Renal pelvis (tissue), 12 donors: ENCODE measurements at places on chromosomes 5 and 9.

GRCh38 chr9:73437758-73438157 is 286.1 kb downstream of the ANXA1 start:
- no peak for DNase-seq

DNA sequence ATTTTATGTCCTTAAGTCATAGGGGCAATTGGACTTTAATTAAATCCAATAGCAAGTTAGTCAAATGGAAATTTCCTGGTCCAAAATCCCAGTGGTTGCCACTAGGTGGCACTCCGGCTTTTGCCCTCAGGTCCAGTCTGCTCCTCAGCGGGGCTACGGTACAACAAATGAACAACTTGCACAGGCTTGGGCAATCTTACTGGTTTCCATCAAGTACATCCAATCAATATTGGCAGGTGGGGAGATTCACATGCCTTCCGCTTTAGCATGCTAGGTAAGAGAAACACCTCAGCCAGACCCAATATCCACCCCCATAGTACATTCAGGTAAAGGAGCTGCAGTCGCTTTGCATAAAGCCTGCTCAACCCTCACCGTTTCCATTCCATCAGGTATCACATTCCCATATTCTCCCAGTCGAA is 6.3 kb upstream of the MXD3 start:
- no peak for DNase-seq

- DNase-seq = no peak
Observed at GRCh38 chr9:94768766-94769165, 42.3 kb downstream of the AOPEP start.

- no peak for DNase-seq
Observed at GRCh38 chr5:176854164-176854563, 43.8 kb downstream of the UNC5A start.

DNA sequence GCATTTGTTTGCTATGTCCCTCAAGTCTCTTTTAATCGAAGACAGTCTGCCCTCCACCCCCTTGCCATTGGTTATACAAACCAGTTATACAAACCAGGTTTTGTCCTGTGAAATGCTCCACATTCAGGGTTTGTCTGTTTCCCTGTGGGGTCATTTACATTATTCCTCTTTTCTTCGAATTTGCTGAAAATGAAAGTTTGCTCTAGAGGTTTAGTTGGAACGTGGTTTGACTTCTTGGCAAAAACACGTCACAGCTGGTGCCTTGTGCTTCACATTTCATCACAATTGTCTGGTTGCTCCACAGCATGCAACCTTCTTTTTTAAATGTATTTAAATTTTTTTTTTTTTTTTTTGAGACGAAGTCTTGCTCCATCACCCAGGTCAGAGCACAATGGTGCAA is 4.2 kb upstream of the HAVCR2 start:
- DNase-seq = no peak

DNA sequence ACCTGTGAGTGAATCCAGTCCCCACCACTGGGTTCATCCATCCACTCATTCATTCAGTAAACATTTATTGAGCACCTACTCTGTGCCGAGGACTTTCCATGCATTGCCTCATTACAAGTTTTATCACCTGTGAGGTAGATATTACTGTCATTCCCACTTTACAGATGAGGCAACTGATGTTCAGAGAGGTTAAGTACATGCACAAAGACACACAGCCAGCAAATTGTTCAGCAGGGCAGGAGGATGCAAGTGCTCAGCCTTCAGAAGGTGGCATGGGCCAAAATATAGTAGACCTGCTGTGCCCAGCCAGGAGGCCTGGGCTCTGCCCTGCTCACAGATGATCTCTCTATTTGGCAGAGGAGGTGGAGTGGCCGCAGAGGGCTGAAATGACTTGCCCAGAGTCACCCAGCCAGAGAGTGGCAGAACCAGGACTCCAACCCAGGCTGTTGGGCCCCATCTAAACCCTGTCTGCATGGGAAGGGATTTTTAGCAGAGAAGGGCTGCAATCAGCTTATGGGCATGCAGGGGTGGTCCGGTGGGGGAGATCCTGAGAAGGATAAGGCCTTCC is 7.6 kb upstream of the NEURL1B start:
- DNase-seq = no peak

DNA sequence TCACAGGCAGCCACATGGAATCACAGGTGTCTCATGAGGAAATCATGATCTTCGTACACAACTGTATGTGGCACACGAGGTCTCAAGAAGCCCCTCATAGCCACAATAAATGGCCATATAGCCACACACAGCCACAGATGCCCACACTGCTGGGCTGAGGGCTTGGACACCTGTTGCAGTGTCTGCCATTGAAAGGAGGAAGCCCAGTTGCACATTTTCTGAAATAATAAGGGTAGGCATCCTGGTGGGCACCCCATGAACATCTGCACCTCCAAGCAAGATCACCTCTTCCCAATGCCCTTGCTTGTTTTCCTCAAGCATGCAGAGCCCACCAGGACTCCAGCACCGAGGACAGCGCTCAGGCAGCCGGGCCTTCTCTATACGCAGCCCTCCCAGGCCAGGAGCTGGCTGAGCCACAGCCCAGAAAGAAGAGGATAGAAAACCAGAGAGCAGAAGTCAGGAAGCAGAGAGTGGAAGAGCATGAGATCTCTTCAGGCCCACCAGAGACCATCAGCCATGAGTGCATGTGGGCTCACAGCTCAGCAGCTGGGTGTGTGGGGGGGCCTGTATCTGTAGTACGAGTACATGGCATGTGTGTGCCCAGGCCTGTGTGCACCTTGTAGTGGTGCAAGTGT is 1.0 kb upstream of the ACSL6 start:
- peak; percentile 84 for DNase-seq

DNA sequence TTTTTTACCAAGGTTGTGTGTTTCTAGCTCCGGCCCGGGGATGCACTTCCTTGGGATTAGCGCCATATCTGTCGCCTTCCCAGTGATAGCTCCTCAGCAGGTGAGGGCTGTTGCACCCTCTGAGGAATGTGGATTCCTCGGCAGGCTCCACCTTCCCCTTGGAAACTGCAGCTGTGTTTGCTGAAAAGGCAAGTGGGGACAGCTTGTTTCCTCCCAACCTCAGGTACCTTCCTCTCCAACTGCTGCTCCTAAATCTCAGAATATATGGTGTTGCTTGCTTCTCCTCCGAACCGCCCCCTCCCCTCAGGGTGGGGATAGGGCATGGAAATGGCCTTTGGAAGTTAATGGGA is 1.3 kb downstream of the SLC1A1 start:
- DNase-seq = peak; percentile 10

DNA sequence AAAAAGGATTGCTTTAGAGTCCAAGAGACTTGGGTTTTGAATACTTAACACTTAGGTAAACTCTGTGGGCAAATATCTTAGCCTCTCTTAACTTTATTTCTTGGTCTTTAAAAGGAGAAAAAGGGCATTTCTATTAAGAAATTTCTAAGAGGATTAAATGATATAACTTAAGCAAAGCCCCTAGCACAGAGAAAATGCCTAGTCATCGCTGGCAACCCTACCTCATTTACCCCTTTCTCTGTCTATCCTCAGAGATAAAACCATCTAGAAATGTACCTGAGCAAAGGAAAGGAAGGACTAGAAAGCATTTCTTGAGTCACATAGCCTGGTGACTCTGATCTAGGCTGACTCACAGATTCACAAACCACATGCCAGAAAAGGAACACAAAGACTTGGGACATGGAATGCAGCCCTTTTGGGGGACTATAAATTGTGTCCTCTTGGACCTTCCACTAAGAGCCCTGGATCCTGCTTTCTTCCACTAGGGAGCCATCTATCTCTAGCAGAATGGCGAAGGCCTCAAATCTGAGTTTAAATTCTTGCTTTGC is 120.6 kb downstream of the FOXD1 start:
- DNase-seq = no peak

GRCh38 chr9:89975630-89976029 is 370.8 kb downstream of the GADD45G start:
- no peak for DNase-seq

DNA sequence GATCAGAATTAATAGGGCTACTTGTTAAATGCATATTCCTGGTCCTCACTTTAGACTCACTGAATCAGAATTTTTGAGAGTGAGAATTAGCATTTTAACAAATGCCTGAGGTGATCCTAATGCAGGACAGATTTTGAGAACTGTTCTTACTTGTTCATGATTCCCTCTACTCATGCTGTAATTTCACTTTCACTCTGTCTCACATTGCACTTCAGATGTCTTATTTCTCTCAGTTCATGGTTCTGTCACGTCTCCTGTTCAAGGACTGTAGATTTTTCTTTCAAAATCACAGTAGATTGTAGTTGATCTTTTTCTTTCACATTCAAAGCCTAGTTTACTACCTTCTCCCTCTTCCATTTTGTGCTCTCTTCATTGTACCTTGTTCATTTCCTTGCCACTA is 54.3 kb downstream of the ADGRV1 start:
- no peak for DNase-seq

DNA sequence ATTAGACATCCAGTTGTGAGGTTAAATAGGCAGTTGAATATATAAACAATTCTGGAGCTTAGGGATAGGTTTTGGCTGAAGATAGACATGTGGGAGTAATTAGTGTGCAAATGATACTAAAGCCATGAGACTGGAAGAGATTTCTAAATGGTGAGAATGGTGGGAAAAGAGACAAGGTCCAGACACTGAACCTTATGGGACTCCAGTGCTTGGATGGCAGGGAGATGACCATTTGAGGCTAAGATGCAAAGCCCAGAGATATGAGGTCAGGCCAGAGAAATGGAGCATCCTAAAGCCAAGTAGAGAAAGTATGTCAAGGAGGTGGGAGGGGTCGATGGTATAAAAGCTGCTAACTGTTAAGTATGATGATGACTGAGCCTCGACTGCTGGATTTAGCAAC is 115.6 kb downstream of the SEMA5A start:
- DNase-seq = no peak

- no peak for DNase-seq
Observed at GRCh38 chr5:159311063-159311462, 19.2 kb downstream of the IL12B start.

GRCh38 chr5:126591549-126591948 is 3.5 kb downstream of the ALDH7A1 start:
- DNase-seq = no peak

DNA sequence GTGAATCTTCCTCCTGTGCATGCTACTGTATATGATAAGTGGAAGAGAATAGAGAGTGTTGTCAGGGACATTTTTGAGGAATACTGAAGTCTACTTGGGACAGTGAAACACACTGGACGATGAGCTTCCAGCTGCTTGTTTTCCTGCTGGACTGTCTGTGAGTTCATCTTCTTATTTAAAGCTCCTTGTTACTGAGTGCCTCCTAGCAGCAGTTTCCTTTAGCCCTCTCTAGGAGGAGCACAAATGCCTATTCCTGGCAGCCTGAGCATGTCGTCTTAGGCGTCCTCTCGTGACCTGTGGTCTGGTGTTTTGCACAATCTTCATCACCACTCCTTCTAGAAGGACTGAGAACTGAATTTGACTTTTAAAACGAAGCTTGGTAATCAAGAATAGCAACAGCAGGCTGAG is 43.8 kb downstream of the ANKRD33B start:
- DNase-seq = no peak

DNA sequence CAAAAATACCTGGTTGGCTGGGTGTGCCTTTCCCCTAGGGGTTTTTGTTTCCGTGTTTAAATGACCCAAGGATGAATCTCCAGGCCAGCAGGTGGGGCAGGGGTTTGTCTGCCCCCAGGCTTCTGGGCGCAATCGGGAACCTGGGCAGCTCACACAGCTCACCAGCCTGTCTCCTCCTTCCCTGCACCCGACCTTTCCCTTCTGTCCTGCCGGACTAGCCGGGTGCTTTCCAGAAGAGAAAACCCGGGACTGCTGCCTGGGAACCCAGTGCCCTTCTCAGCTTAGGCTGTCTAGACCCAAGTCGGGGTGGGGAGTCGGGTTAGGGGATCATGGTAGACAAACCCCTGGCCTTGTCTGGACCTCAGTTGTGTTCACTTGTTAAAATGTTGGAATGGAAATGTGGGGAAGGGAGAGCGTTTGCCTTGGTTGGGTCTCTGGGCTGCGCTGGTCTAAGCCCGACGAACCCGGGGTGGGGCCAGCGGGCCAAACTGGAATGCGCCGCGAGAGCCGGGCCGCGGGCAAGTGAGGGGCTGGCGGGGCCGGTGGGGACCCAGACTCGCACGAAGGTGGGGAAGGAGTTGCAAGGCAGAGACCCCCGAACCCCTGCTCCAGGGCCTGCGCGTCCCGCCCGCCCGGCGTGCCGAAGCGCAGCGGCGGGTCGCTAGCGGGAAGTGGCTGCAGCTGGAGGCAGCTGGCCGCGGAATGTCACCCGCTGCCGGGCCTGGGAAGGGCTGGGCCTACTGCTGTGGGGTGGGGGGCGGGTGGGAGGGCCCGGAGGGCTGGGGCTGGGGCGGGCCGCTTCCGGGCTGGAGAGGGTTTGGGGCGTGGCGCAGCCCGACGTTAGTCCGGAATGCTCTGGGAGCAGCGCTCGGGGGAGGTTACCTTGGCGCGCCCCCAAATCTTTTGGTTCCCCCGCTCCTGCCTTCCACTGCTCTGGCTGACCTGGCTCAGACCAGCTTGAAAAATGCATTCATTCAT is 84.6 kb downstream of the DAB2IP start:
- peak; percentile 80 for DNase-seq

- DNase-seq = no peak
Observed at GRCh38 chr5:125559296-125559695, 812.9 kb upstream of the ZNF608 start.

DNA sequence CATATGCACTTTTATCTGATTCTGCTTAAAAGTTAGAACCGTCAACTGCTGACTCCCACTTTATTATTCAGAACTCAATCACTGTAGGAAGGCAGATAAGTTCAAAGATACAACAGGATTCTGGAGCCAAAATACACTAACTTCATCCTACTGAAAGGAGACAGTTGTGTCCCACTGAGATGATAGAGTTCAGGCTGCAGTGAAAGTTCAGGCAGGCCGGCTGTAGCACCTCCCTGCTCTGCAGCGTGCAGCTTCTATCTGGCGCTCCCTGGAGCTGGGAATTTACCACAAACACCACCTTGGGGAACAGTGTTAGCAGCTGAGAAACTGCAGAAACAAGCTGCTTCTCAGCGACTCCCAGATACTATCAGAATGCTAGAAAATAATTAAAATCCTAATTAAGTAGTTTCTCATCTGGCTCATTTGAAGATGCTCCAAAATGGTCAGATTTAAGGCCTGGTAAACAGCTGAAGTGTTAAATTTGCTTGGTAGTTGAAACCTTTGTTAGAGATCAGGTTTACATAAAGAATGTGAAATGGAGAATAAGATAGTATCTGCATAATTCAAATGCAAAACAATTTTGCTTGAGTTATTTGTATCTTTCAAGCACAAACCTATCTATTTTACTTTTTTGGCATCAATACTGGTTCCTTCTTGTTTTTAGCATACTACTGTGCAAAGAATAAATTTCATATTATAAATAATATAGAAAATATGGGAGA is 52.3 kb upstream of the CNTLN start:
- no peak for DNase-seq

DNA sequence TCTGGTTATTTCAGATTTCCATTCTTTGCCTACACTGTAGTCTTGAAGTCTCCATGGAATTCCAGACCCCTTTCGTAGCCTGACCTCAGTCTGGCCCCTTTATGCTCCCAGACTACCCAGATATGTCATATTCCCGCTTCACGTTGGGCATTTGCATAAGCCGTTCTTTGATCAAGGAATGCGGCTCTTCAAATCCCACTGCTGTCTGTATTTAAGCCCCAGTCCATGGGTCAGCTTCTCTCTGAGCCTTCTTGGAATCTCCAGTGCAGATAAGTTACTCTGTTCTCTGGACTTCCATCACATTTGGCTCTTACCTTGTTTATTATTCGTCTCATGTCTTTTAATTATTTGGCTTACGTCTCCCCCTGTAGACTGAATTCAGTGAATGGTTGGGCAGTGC is 97.4 kb downstream of the PARP8 start:
- no peak for DNase-seq

GRCh38 chr9:116975126-116975525 is 288.0 kb downstream of the TRIM32 start:
- DNase-seq = no peak

GRCh38 chr5:34929720-34930461 is 532 bp downstream of the DNAJC21 start:
- DNase-seq = peak; percentile 85
